Activated CD8-positive, alpha-beta T cell treated with anti-CD3 and anti-CD28 coated beads, Interleukin-2, amount 10 ng/mL, durations not matched to agents 7 days and 5 days (primary cell): ENCODE measurements at places on chromosomes 5 and 9.

DNA sequence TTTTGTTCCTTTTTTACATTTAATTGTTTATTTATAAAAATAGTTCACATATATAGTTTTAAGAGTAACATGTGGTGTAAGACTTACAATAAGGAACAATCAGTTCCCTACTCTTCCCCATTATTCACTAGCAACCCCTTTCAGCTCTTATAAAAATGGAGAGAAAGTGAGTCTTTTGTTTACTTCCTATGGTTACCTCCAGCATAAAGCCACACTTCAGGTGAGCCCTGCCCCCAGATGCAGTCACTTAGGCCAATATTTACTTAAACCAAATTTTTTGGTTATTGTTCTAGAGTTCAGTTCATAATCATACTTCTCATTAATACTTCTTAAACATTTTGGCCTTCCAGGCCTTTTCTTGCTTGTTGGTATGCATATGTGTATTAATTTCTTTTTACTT is 33.7 kb downstream of the UBE2R2 start:
- no peak for DNase-seq

DNA sequence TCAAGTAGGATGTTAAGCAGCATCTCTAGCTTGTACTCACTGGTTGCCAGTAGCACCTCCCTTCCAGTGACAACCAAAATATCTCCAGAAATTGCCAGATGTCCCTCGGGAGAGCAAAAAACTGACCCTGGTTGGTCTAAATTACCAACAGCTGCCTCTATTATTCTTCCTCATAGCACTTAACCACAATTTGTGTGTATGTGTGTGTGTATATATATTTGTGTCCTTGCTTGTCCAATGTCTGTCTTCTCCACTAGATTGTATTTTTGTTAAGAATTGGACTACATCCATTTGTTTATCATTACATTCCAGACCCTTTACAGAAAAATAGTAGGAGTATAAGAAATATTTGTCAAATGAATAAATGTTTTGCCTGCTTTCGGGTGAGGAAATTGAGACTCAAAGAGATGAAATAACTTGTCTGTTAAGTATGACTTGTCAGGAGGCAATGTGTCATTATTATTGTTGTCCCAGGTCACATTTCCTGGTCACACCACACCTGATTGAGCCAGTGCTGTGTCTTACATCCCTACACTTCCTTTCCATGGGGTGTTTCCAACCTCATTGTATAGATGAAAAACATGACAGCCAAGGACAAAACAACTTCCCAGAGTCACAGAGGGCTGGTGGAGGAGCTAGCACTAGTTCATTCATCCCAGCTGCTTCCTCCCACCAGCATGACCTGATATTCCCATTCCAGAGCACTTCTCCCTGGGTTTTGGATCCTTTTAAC is 11.4 kb upstream of the GRPEL2 start:
- no peak for DNase-seq

DNA sequence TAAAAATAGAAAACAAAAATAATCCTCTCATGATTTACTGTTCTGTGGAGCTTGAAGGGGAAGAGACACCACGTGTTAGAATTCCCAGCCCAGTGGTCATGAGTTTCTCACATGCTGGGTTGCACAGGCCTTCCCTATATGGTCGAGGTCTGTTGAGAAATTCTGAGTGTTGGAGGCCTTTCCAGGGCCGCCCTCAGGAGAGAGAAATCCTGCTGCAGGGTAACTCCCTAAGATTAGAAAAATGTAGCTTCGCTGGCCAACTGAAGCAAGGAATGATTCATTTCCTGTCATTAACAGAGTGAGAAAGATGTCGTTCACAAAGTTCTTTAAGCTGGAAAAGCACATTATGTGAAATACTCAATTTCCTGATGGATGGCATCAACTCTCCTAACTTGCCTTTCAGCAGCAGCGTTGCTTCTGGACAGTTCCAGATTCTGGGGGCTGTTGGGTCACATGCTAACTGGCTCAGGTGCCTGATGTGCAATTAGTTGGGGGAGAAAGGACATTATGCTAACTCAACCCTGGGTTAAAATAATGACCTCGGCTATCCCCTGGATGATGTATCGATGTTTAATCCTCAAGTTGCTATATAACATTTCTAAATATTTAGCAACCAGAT is 104.8 kb upstream of the CD180 start:
- DNase-seq: no peak

- no peak for DNase-seq
Observed at GRCh38 chr5:112036206-112036605, 279.2 kb upstream of the NREP start.

DNA sequence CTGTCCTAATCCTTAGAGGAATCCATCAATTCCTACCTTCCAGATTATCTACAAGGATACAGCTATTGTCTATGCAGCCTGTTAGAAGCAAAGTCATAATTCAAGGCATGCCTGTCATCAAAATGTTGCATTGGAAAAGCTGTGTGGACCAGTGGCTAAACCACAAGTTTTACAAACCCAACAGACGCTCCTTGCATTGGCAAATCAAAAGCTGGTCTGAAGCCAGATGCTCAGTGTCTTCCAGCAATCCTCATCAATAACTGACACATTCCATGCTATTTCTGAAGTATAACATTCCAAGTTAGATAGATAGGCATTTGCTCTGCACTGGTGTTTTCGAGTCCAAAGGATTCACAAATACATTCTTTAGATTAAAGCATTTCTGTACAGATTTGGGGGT is 213.6 kb downstream of the EBF1 start:
- no peak for DNase-seq

- no peak for DNase-seq
Observed at GRCh38 chr9:76703270-76703669, 61.0 kb upstream of the PCA3 start.
